Inflammatory macrophage (primary cell): ENCODE measurements at places on chromosomes 12 and 14.
A peak's percentile ranks its signal among the peaks of the same experiment; 100 is the strongest.

- no peak for DNase-seq
These were observed 77.9 kb downstream of the TMEM30B start for GRCh38 chr14:61203081-61203753.

- DNase-seq, result no peak
These were observed 34.7 kb upstream of the PPM1H start for GRCh38 chr12:62969695-62970094.

- DNase-seq, result no peak
These were observed 524.2 kb downstream of the TMTC2 start for GRCh38 chr12:83210933-83211332.

GRCh38 chr12:25052196-25052913 is 103.5 kb upstream of the BCAT1 start:
- DNase-seq, result peak; percentile 97

DNA sequence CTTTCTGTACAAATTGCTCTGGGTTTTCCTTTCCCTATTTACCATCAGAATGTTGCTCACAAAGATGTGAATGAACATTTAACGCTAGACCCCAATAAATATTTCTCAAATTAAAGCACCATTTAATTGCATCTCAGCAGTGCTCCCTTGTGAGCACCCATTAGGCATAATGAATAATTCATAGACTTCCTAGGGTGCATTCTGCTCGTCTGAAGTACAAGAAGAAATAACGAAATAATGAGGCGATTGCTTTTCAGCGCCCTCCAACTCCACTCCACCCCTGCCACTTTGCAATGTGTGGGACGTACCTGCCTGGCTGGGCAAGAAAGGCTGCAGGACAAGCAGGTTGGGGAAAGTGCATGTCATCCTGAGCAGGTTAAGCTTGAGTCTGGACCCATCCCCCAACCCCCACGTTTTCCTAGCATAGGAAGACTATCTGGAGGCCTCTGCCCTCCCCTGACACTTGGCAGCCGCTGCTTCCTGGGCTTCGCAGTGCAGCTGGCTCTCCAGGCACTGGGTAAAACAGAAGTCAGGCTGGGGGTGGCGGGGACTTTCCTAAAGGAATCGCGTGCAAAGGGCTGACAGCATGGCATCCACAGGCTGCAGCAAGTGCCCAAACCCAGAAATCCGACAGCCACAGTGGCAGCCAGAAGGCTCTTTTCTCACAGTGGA is 253.7 kb downstream of the DUSP6 start:
- no peak for DNase-seq

DNA sequence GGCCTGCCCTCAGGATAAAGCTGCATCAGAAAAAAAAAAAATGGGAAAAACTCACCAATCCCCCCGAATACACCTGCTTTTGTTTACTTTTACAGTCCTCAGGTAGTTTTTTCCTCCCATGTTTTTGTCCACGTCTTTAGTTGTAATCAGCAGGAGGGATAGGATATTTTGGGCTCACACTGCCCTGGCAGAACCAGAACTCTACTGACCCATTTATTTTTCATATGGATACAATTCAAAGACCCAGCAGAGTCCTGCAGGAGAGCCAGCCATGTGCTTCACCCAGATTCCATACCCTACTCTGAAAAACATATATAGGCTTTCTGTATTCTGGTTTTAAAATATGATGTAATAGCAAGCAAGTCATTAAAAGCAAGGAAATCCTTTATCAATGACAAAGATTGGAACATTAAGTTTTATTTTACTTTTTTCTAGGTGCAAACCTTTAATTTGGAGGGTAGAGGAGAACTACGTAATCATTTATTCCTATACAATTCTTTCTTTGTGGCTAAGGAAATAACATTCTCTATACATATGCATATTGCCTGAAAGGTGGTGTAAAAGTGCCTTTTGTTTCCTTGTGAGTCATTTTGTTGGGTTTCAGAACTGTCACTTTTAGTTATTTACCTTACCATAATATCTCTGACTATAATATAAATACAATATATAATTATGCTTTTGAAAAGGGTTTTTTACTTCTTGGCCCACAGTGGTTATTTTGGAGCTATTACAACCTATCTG is 19.1 kb downstream of the DACT1 start:
- no peak for DNase-seq

- no peak for DNase-seq
These were observed 25.9 kb upstream of the OR4E1 start for GRCh38 chr14:21699551-21699950.

DNA sequence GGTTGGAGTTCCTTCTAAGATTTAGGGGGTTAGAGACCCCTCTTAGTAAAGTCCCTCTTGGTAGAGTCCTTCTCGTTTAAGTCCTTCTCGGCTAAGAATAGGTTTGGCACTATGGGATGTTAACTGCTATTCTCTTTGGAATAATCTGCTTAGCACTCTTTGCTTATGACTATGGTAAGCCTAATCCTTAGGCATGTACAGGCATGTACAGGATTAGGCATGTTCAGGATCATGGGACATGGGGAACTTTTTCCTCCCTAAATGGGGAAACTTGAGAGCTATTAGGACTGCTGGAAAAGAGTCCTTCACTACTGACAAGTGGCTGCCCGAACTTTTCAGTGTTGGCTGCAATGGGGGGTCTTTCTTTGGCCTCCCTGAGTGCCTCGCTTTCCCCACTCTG is 193.3 kb downstream of the TMEM117 start:
- DNase-seq, result no peak

GRCh38 chr14:79745046-79745445 is 466.3 kb downstream of the DIO2 start:
- no peak for DNase-seq

DNA sequence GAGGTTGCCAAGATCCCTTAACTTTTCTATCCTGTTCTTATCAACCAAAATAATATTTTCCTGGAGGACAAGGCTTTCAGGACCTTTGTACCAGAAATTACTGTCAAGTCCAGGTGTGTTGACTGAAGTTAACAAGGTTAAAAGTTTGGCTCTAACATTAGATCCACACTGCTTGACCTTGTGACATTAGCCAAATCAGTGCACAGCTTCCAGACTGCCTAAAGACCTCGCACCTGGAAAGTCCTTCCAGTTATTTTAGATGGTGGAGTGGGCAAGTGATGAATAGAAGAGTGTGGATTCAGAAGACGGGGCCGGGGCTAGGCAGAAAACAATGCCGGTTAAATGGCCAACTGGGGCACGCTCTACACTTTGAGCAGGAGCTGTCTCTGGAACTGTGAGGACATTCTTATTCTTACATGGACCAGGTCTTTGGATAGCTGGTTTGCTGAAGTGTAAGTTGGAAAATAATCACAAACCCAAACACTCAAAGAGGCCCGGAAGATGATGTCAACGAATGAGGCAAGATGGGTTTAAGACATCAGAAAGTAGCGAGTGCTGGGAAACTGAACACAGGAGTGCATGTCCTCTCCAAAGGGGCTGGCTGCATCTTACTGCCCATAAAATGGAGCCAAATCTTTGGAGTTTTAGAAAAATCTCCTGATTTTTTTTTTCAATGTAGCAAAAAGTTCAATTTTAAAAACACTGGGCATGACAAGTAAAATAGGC is 56.3 kb downstream of the NIN start:
- no peak for DNase-seq

- DNase-seq, result peak; percentile 18
These were observed 25.5 kb downstream of the NKX2-8 start for GRCh38 chr14:36556811-36557433.

DNA sequence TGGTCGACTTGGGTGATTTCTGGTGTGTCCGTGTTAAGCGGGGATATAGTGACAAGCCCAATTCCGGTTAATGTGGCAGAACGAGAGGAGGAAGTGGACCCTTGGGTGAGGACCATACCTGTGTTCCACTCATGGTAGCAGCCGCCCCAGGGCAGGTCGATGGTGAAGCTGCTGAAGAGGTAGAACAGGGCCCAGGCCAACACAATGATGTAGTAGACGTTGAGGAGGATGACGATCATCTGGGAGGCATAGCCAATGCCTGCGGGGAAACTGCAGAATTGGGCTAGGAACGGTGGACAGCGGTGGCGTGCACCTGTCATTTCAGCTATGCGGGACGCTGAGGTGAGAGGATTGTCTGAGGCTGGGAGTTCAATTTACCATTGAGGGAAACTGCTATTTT is 20.1 kb downstream of the SLC6A13 start:
- DNase-seq, result no peak

GRCh38 chr14:96582995-96583394 is 80.8 kb downstream of the PAPOLA start:
- no peak for DNase-seq

DNA sequence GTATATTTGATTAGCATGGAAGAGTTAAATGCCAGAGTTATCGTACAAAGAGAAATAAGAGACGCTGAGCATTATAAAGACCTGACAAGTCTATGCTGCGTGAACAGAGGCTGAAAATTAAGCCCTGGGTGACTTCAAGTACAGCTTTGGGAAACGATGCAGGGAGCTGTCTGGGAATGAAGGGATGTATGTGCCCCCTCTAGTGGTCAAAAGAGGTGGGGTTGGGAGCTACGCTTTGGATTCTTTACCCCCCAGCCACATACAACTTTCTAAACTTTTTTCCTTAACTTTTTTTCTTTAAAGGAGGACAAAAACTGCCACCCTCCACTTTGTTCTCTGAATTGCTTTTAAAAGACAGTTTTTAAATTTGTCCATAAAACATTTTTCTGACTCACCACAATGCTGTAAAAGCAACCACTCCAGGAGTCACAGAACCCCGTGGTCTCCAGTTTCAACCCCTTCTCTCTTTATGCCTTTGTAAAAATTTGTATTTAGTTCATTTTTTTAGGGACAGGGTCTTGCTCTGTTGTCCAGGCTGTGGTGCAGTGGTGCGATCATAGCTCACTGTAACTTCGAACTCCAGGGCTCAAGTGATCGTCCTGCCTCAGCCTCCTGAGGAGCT is 59.4 kb downstream of the ZNF664 start:
- DNase-seq, result peak; percentile 63

GRCh38 chr12:131176926-131177325 is 223.2 kb downstream of the ADGRD1 start:
- no peak for DNase-seq

- no peak for DNase-seq
These were observed 4.8 kb downstream of the TNFAIP2 start for GRCh38 chr14:103127861-103128598.

DNA sequence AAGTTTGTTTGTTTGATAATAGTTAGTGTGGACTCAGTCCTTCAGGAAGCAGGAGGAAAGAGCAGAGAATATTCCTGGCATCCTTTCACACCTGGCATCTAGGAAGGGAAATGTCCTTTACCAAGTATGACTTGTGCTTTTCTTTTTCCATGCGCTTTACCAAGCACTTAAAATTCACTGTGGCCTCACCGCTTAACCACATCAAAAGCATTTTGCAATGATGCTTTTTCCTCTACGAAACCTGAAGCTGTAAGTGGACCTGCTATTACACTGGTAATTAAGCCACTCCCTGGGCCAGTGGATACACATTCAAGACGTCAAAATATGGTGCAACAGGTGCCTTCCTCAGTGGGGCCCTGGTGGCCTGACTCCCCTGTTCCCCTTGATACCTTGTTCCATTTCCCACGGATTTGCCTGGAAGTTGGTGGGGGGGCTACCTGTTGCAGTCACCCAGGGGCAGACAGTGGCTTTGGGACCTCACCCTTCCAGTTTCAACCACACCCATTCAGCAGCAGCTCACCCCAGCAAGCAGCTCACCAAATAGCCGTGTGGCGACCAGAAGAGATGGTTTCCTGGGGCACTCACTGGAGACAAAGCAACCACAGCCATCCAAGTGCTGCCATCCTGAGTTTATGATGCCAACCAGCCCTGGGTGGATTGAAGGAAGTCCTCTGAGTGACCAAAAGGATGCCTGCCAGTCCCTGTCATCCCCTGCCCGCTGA is 14.2 kb upstream of the FZD10 start:
- no peak for DNase-seq

- DNase-seq, result peak; percentile 85
These were observed at the start of gene GCN1 for GRCh38 chr12:120194534-120195395. Gene GCN1 (minus strand): TSS chr12:120194715. CDS start chr12:120194697, 18 bp downstream.

DNA sequence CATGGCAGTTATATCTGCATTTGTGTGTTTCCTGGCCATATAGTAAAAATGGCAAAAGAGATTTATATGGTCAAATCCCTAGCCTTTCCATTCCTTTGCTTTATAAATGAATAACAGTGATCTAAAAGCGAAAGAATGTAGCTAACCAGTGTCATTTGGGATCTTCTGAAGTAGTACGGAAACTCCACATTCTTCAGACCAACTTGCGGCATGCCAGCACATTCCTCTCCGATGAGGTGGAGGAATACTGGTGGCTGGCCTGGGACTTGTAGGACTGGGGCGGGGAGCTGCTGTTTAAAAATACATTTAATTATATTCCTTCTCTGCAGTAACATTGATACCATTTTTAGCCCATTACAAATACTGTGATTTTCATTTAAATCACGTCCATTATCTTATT is 85.3 kb downstream of the SAMD4A start:
- DNase-seq, result no peak

- DNase-seq, result no peak
These were observed 1.4 kb downstream of the EPS8 start for GRCh38 chr12:15787778-15788177.

DNA sequence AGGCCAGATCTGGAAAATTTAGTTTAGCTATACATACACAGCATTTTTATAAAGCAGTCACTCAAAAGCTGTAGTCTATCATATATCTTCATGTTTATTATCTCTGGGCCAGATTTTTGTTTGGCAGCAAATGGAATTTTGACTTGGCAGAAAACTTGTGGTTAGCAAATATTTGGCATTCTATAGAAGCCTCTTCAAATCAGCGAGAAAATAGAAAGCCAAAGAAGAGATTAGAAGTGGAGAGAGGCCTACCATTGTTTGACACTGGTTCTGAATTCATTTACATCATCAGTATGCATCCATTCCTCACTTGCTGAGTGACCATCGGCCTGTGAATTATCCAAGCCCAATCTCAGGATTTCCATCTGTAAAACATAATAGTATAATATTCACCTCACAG is 1077.6 kb downstream of the GALC start:
- no peak for DNase-seq

- no peak for DNase-seq
These were observed 6.7 kb downstream of the SLC2A3 start for GRCh38 chr12:7929083-7929792.
